ENCODE measurements at places on chromosomes 1 and 21. TPM values are rescaled to one million over a fixed set of nuclear protein-coding genes. Genes with fewer than 3 reads are reported as not detected.

The CHD5 gene
- total RNA-seq: 0.10 TPM

The FBXO28 gene
- 25.5 TPM for total RNA-seq

The MIXL1 gene
- not detected for total RNA-seq

The SPOCD1 gene
- total RNA-seq: 0.15 TPM

The KRTAP19-1 gene
- not detected for total RNA-seq

The MAP10 gene
- total RNA-seq: 2.1 TPM

Data from activated CD4-positive, alpha-beta memory T cell treated with anti-CD3 and anti-CD28 coated beads, Interleukin-2, amount 10 ng/mL, durations not matched to agents 7 days and 5 days (primary cell).